ENCODE measurements at places on chromosomes 12 and 14.

GRCh38 chr14:59377491-59377890, 87.7 kb downstream of the GPR135 start:
- DNase-seq: no peak

GRCh38 chr12:72467985-72468384, 195.8 kb downstream of the TRHDE start:
- no peak for DNase-seq

DNA sequence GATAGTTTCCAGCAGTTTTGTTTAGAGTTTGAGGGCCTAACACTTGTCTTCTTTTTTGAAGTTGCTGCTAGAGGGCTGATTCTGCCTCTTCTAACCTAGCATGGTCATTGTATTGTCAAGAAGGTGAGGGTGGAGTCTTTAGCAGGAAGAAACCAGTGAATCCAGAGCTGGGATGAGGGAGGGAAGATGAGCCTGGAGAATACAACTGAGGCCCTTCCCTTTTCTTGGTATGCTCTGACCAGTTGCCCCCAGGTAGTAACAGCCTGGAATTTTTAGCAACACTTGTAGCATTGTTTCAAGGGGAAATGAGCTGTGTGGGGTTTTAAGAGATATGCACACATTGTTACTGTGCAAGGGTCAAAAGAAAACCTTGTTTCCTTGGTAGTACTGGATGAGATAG, 9.0 kb downstream of the FLVCR2 start:
- no peak for DNase-seq

- no peak for DNase-seq
Observed at GRCh38 chr12:12338527-12339168, 11.4 kb downstream of the MANSC1 start.

- peak; percentile 85 for DNase-seq
Observed at GRCh38 chr12:51391283-51392123, at the start of gene GALNT6. TSS of gene GALNT6 (minus strand) at chr12:51391406. CDS start at chr12:51379781, 11,625 bp downstream.

DNA sequence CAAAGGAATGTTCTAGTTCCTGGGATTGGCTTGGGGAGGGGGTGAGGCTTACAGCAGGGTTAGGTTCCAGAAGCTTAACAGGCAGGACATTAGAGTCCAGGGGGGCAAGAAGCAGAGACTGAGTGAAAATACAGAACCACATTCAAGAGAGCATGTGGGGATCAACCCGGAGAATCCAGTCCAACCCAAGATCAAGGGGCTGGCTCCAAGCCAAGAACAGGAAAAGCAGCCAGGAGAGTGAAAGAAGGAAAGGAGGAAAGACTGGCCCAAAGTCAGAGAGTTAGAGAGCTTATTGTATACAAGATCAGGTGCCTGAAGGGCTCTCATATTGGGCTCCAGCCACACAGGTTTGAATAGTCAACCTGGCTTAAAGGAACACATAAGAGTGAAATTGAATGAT, 190.3 kb upstream of the CDKN3 start:
- no peak for DNase-seq

GRCh38 chr12:51480978-51481377, 56.3 kb downstream of the SLC4A8 start:
- no peak for DNase-seq

- DNase-seq: no peak
Observed at GRCh38 chr14:69605738-69606137, 5.7 kb upstream of the SUSD6 start.

- no peak for DNase-seq
Observed at GRCh38 chr14:104135904-104136471, 2.4 kb upstream of the KIF26A start.

DNA sequence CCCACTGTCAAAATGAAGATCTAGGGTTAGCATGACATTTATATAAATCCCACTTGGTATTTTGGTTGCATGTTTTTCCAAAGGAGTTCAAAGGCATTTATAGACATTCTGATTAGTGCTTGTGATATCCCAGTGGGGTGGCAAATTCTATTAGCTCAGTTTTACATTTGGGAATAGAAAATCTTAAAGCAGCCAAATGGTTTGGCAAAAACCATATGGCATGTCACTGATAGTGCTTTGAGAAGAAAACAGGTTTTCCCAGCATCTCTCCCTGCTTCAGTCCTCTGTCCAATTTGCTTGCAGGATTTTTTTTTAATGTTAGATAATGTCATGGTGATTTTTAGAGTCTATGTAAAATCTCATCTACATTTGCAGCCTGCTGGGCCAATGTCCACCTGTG, 225.1 kb upstream of the DIO3 start:
- DNase-seq: no peak

DNA sequence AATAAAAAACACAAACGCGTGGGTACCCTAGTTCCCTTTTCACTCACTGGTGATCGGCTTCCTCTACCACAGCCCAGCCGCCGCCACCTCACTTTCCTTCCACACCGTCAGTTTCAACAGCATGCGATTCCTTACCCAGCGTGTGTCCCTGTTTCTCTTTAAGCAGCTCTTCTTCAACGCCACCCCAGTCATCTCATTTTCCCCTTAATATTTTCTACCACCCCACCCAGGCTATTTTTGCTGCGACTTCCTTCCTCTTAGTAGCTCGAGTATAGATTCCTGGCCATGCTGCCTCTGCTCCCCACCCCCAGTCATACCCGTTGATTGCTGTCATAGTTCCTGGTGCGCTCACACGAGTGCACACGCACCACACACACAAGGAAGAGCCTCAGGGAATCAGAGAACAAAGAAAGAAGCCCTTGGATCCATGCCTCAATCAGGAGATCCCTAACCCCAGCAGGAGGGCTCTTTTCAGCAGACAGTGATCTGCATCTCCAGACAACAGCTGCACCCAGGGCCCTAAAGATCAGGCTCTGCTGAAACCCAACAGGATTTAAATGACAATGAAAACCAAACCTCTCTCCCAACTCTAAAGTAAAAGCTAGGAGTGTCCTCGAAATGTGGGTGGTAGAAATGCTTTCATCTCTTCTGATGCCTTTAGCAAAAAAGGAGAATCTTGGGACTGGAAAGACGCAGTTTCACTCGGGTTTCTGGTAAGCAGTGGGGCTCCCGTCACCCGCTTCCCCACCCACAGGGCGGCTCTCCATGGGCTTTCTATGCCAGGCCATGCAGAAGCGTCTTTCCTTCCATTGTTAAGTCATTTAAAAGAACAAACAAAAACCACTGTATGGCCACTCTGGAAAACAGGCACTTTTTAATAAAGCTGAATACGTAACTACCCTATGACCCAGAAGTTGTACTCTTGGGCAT, 23.8 kb downstream of the VPS37B start:
- no peak for DNase-seq

- no peak for DNase-seq
Observed at GRCh38 chr14:69039288-69039628, 60.2 kb upstream of the ACTN1 start.

- DNase-seq: no peak
Observed at GRCh38 chr12:130214686-130215395, 52.6 kb downstream of the FZD10 start.

- no peak for DNase-seq
Observed at GRCh38 chr12:30882706-30883105, 43.8 kb upstream of the TSPAN11 start.

GRCh38 chr14:71918955-71919354, 13.3 kb upstream of the RGS6 start:
- no peak for DNase-seq

DNA sequence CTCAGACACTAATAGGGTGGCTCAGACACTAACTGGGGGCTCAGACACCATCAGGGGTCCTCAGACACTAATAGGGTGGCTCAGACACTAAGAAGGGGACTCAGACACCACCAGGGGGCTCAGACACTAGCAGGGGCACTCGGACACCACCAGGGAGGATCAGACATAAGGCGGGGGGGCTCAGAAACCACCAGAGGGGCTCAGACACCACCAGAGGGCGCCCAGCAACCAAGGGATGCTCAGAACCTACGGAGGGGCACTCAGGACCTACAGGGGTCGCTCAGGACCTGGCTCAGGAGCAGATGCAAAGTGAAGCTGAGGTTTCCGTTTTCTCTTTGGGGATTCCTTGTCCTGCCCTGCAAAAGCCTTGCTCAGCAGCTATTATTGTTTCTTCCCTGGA, 448.5 kb downstream of the TMEM121 start:
- DNase-seq: peak; percentile 65

DNA sequence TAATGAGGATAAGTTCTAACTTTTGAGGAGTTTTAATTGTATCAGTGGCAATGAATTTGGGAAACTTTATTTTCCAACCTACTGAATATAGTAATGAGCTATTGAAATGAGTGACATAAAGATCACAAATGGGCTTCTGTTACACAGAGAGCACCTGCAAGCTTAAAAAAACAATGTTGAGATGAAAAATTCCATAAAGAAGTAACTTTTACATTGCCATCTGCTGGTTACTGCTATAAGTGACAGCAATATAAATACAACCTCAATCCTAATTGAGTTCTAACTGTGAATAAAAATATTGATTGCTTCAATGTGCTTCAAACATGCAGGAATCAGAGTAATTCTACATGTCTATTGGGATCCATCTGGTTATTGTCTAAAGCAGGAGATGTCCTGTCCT, 14.2 kb downstream of the WIF1 start:
- DNase-seq: no peak

GRCh38 chr12:100565987-100566545, 7.4 kb upstream of the GAS2L3 start:
- no peak for DNase-seq

GRCh38 chr14:101887219-101887618, 77.2 kb upstream of the DYNC1H1 start:
- no peak for DNase-seq

DNA sequence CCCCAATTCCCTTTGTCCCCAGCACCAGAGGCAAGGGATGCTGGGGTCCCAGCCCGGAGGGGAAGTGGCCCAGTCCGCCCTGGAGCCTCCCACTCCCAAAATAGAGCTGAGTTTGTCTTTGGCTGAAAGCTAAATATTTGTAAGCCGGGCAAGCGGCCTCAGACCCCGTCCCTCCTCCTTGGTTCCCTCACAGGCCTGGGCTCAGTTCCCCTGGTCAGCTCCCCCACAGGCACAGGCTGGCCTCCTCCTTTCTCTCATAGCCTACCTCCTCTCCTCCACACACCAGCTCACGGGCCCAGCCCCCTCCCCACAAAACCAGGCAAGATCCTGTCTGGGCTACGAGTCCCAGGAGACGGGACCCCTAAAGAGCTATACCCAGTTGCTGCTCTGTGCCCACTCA, 1.3 kb downstream of the SP7 start:
- no peak for DNase-seq

- DNase-seq: no peak
Observed at GRCh38 chr12:132904718-132905328, 17.4 kb upstream of the CHFR start.

DNA sequence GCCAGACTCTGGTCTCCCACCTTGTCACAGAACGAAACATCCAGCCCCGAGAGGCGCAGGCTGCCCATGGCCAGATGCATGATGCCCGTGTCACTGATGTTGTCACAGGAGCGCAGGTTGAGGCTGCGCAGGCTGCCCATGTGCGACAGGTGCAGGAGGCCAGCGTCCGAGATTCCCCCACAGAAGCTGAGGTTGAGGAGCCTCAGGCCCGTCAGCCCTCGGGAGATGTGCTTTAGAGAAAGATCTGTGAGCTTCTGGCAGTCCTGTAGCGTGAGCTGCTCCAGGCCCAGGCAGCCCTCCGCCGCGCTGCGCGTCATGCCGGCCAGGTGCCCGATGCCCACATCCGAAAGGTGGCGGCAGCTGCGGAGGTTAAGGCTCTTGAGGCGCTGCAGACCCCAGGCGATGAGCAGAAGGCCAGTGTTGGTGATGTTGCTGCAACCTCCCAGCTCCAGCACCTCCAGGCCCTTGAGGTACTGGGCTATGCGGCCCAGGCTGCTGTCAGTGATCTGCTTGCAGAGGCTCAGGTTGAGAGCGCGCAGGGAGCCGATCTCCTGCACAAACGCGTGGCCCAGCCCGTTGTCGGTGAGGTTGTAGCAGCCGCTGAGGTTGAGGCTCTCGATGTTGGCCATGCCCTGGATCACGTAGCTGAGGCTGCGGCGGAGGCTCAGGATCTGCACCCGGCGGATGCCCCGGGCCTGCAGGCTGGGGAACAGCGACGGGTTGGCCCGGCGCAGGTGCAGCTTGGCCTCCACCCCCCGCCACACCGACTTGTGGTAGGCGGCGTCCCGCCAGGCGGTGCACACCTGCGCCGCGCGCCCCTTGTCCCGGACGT, 991 bp downstream of the FBXL14 start:
- DNase-seq: peak; percentile 81

GRCh38 chr12:53937099-53937498, 1.5 kb upstream of the HOXC13 start:
- no peak for DNase-seq

- DNase-seq: no peak
Observed at GRCh38 chr12:6030081-6030480, 85.0 kb upstream of the ANO2 start.

DNA sequence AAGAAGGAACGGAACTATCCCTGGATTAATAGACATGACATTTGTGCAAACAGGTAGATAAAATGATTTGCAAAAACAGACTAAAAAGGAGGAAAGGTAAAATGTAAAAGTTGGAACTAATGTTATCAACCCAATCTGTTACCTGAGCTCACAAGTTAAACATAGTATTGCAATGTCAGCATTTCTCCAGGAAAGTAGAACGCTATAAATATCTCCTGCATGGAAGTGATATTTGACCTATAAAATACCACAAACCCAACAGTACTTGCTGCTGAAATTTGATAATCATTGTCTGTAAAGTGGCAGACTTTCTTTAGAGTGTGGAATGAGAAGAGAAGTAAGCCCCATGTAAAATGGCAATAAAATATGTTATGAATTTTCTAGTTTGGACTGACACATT, 1435.7 kb downstream of the LRFN5 start:
- no peak for DNase-seq

GRCh38 chr12:106058256-106059182, 80.2 kb downstream of the NUAK1 start:
- DNase-seq: no peak

- peak; percentile 59 for DNase-seq
Observed at GRCh38 chr12:9378430-9378835, 170.2 kb upstream of the PZP start.
